ENCODE measurements at places on chromosomes 5 and 9. TPM values are rescaled to one million over a fixed set of nuclear protein-coding genes. Genes with fewer than 3 reads are reported as not detected.

DNA sequence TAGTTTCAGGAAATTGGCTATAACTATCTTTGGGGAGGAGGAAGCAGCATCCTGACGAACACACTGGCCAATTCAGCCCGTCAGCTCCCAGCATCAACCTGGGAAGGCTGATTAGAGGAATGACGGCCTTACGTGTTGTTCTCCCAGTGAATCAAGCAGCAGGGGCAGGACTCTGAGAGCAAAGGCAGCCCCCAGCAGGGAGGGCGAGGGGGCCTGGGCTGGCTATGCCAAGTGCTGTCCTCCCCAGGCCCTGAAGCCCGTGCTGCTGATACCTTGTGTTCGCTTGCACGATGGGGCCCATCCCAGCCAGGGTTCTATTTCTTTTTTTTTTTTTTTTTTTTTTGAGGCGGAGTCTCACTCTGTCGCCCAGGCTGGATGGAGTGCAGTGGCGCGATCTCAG is 254.1 kb downstream of the FSTL4 start:
- H3K4me3 ChIP-seq, result no peak overlapping the region
- H3K27ac ChIP-seq, result no peak overlapping the region
- DNase-seq, result no peak

- no peaks in the 10 kb centered on the region for H3K27me3 ChIP-seq
Measured at GRCh38 chr9:135882011-135882410, 25.3 kb downstream of the CAMSAP1 start.

BTNL9 gene
- 5.0 TPM for total RNA-seq

GSN gene
- 71.6 TPM for total RNA-seq

- no peaks in the 10 kb centered on the region for H3K36me3 ChIP-seq
- no peaks in the 10 kb centered on the region for H3K27me3 ChIP-seq
- H3K4me1 ChIP-seq, result no peaks in the 10 kb centered on the region
- H3K27ac ChIP-seq, result no peak overlapping the region
- no peak for DNase-seq
- no peak overlapping the region for H3K4me3 ChIP-seq
Measured at GRCh38 chr5:27571681-27572080, 533.3 kb upstream of the CDH9 start.

C1QTNF2 gene
- total RNA-seq, result not detected

- H3K4me3 ChIP-seq, result no peak overlapping the region
- DNase-seq, result peak; percentile 58
- H3K4me1 ChIP-seq, result peaks cover 30% of the 10 kb centered on the region
Measured at GRCh38 chr9:115234094-115234493, 116.1 kb upstream of the TNC start.

- no peaks in the 10 kb centered on the region for H3K4me1 ChIP-seq
- no peaks in the 10 kb centered on the region for H3K36me3 ChIP-seq
- peaks cover 2% of the 10 kb centered on the region for H3K27me3 ChIP-seq
- no peak for DNase-seq
Measured at GRCh38 chr5:5078009-5078897, 61.9 kb upstream of the ADAMTS16 start.

DNA sequence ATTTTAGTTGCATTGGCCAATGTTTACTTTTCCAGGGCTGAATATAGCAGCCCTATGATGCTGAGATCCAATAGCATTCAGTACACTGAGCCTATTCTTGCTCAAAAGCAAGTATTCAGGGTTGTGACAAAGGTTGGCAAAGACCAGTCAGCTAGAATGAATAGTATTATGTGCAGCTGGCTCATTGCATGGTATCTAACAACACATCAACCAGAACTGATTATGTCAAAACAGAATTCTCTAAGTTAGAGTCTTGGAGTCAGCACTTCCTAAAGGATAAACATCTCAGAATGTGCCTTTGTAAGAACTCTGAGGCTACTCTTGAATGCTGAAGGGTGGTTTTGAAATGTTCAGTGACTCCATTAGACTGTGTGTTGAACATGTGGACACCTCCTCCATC is 774.5 kb upstream of the RGMB start:
- DNase-seq, result no peak
- H3K27me3 ChIP-seq, result no peaks in the 10 kb centered on the region
- H3K27ac ChIP-seq, result no peak overlapping the region
- H3K4me3 ChIP-seq, result no peak overlapping the region

PCDHGA5 gene
- 0.12 TPM for total RNA-seq

DNA sequence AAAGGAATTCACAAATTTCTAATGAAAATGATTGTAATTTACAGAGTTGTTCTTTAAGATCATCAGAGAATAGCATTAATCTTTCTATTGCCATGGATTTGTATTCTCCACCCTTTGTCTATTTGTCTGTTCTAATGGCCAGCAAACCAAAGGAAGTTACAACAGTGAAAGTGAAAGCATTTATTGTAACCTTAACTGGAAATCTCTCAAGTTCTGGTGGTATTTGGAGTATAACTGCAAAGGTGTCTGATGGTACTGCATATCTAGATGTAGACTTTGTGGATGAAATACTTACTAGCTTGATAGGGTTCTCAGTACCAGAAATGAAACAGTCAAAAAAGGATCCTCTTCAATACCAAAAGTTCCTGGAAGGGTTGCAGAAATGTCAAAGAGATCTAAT is 21.7 kb downstream of the RMI1 start:
- no peak overlapping the region for H3K27ac ChIP-seq
- H3K4me1 ChIP-seq, result no peaks in the 10 kb centered on the region
- no peaks in the 10 kb centered on the region for H3K36me3 ChIP-seq
- no peak for DNase-seq

GRCh38 chr5:101605700-101606099 is 690.4 kb downstream of the SLCO4C1 start:
- no peaks in the 10 kb centered on the region for H3K36me3 ChIP-seq
- no peaks in the 10 kb centered on the region for H3K27me3 ChIP-seq
- no peaks in the 10 kb centered on the region for H3K4me1 ChIP-seq
- no peak for DNase-seq

- H3K27ac ChIP-seq, result no peak overlapping the region
- H3K27me3 ChIP-seq, result no peaks in the 10 kb centered on the region
- H3K4me3 ChIP-seq, result no peak overlapping the region
- no peak for DNase-seq
Measured at GRCh38 chr5:55583578-55583977, 48.8 kb upstream of the PLPP1 start.

GRCh38 chr5:59833448-59833847 is 60.1 kb downstream of the PDE4D start:
- H3K4me1 ChIP-seq, result peaks cover 12% of the 10 kb centered on the region
- H3K27ac ChIP-seq, result no peak overlapping the region
- peaks cover 16% of the 10 kb centered on the region for H3K27me3 ChIP-seq
- DNase-seq, result no peak
- no peak overlapping the region for H3K4me3 ChIP-seq

LIFR gene
- total RNA-seq, result 7.6 TPM

DNA sequence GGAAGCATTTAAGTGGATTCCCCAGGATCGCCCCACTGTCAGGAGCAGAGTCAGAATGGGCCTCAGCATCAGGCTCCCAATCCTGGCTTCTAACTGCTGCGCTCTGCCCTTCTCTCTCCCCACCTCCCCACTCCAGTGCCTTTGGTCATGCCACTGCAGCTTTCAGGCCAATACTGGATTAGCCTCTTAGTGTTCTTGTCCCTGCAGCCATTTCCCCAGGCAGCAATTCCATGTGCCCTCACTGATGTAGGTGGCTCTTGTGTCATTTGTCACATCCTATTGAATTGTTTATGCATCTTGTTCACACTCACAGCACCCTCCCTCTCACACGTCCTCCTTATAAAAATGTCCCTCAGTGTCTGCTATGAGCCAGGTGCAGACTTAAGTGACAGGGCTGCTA is 544.2 kb upstream of the DAP start:
- H3K27ac ChIP-seq, result no peak overlapping the region
- no peak overlapping the region for H3K4me3 ChIP-seq
- H3K36me3 ChIP-seq, result no peaks in the 10 kb centered on the region

FAM174A gene
- total RNA-seq, result 13.3 TPM

GRCh38 chr5:64836786-64837185 is 68.1 kb downstream of the CWC27 start:
- H3K4me1 ChIP-seq, result no peaks in the 10 kb centered on the region
- no peaks in the 10 kb centered on the region for H3K36me3 ChIP-seq
- no peak overlapping the region for H3K4me3 ChIP-seq
- no peak for DNase-seq

SHC3 gene
- total RNA-seq, result 2.3 TPM

SH3TC2 gene
- 60.3 TPM for total RNA-seq

- H3K36me3 ChIP-seq, result no peaks in the 10 kb centered on the region
- no peak for DNase-seq
- H3K4me1 ChIP-seq, result no peaks in the 10 kb centered on the region
Measured at GRCh38 chr5:163894645-163895044, 389.2 kb downstream of the MAT2B start.

- DNase-seq, result no peak
- no peaks in the 10 kb centered on the region for H3K27me3 ChIP-seq
- H3K4me3 ChIP-seq, result no peak overlapping the region
- H3K36me3 ChIP-seq, result no peaks in the 10 kb centered on the region
- H3K4me1 ChIP-seq, result peaks cover 27% of the 10 kb centered on the region
- no peak overlapping the region for H3K27ac ChIP-seq
Measured at GRCh38 chr9:84945878-84946538, 276.5 kb downstream of the NTRK2 start.

DNA sequence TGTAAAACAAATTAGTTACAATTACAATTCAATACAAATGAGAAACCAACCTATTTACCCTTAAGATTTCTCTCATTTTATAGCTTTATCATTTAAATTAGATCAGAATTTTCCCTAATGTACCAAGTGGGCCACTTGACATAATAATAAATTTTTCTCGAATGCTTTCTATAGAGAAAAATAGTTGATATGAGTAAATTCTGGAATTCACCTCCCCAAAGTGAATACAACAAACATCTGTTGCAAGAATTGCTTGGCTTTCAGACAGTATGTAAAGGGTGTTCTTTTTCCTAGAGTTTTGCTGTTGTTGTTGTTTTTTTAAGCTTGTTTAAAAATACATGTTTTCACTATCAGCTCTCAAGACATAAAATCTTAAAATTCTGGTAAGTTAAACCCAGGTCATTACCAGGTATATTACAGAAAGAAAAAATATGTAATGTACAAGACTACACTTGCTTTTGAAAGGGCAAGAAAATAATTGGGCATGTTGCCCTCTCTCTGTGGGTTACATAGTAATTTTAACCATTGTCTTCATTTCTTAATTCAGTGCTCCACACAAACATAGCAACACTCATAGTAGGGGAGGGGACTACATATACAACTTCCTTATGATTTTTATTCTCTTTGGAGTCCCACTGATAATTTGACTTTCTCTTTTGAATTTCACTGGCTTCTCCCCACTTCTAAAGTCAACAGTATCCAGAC is 200.6 kb downstream of the ARL15 start:
- DNase-seq, result no peak
- no peaks in the 10 kb centered on the region for H3K4me1 ChIP-seq
- no peaks in the 10 kb centered on the region for H3K36me3 ChIP-seq
- H3K4me3 ChIP-seq, result no peak overlapping the region

MELK gene
- total RNA-seq, result 20.8 TPM

GRCh38 chr5:96816991-96817390 is 9.2 kb upstream of the ERAP1 start:
- no peak overlapping the region for H3K4me3 ChIP-seq
- H3K27ac ChIP-seq, result no peak overlapping the region
- H3K36me3 ChIP-seq, result no peaks in the 10 kb centered on the region
- H3K4me1 ChIP-seq, result peaks cover 9% of the 10 kb centered on the region
- DNase-seq, result no peak

SLC27A6 gene
- total RNA-seq, result not detected

DNA sequence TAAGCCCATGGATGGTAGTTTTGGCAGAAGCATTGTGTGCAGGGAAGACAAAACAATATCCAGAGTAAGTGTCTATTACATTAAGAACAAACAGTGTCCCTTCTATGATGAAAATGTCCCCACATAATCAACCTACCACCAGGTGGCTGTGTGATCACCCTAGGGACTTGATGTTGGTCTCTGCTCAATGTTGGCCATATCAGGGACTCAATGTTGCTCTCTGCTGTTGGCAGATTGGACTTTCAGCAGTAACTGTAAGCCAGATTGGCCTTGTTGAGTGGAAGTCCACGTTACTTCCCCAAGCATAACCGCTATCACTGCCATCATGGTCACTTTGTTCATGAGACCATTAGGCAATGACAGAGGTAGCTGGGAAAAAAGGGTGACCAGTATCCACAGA is 52.8 kb upstream of the PRSS3 start:
- H3K27ac ChIP-seq, result no peak overlapping the region
- no peak overlapping the region for H3K4me3 ChIP-seq
- no peaks in the 10 kb centered on the region for H3K27me3 ChIP-seq
- peak; percentile 44 for DNase-seq

DNA sequence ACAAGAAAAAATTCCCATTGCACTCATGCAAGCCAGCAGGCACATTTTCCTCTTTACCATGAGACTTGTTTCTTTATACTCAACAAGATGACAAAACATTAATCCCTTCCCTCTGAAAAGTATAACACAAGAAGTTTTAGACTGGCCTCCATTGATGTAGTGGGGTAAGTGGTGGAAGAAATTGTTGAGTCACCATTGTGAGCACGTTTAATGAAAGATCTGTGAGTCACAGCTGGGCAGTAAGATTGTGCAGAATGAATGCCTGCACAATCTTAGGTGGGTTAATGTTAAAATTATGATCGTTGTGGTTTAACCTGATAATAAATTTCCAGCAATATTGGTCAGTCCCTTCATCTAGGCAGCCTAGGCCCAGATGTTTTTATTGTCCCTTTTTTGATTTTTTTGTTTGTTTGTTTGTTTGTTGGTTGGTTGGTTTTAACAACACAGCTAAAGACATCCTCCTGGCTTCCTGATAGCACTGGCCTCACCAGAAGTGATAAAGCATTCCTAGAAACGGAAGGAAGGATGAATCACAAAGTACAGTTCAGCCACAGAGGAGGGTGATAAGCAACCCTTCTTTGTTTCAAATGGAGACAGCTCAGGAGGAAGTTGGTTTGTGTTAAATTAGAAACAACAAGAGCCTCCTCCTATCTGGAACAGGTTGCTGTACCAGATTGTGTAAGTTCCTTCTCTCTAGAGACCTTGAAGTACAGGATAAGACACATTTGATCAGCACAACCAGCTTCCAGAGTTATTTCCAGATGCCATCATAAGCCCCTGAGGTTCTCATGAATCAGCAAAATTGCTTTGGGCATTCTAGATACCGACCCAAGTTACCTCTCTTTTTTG is 40.3 kb downstream of the SLC24A2 start:
- peaks cover 20% of the 10 kb centered on the region for H3K27me3 ChIP-seq
- H3K4me3 ChIP-seq, result no peak overlapping the region
- no peak overlapping the region for H3K27ac ChIP-seq
- no peaks in the 10 kb centered on the region for H3K4me1 ChIP-seq

IGIP gene
- total RNA-seq, result 5.9 TPM
